ENCODE measurements at places on chromosomes 5 and 9. TPM values are rescaled to one million over a fixed set of nuclear protein-coding genes. Genes with fewer than 3 reads are reported as not detected.

GRCh38 chr5:155290937-155291336 is 277.4 kb downstream of the KIF4B start:
- DNase-seq = no peak

Gene FGD3
- 17.2 TPM for polyA plus RNA-seq

Gene CCL27
- 1.0 TPM for polyA plus RNA-seq

- no peak for DNase-seq
These were observed 476.8 kb upstream of the CYLC2 start for GRCh38 chr9:102518324-102518723.

GRCh38 chr9:114177423-114178064 is 22.2 kb downstream of the COL27A1 start:
- DNase-seq = no peak

DNA sequence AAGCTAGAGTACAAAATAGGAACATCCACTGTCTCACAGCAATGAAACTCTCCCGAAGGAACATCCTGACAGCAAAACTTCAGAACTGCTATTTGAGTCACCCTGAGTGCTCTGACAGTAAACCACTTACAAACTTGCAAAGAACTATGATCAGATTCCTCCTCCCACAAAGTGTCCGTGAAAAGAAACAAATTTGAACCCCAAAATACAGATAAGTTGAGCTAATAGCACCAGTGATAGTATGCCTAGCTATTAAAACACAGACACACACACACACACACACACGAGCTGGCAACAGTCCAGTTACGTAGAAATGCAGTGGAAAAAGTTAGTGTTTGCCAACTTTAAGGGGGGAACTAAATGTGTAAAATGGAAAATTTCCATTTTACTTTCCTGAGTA is 3.1 kb upstream of the GLIS3 start:
- no peak for DNase-seq

Data from spinal cord (tissue), 10 donors.